CD8-positive, alpha-beta memory T cell (primary cell): ENCODE measurements at places on chromosomes 4 and X. TPM values are rescaled to one million over a fixed set of nuclear protein-coding genes. Genes with fewer than 3 reads are reported as not detected.

DNA sequence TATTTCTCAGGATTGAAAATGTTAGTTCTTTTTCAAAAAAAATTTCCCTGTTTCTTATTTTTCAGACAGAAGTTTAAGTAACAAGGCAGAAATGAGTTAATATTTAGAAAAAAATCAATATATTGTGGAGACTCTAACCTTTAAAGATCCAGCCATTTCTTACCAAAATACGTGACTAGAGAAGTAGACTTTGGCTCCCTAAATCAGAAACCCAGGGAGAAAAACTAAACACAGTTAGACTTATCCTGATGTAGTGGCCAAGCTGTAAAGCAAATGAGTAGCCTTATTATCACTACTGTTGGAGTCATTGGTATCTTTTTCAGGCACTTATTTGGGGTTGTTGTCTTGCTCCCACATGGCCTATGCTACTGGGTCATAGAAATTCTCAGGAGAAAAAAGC, 1556.4 kb upstream of the ADGRL3 start:
- no peak overlapping the region for H3K4me3 ChIP-seq
- H3K27ac ChIP-seq = no peak overlapping the region
- no peak for DNase-seq
- H3K27me3 ChIP-seq = no peaks in the 10 kb centered on the region
- no peaks in the 10 kb centered on the region for H3K36me3 ChIP-seq

DNA sequence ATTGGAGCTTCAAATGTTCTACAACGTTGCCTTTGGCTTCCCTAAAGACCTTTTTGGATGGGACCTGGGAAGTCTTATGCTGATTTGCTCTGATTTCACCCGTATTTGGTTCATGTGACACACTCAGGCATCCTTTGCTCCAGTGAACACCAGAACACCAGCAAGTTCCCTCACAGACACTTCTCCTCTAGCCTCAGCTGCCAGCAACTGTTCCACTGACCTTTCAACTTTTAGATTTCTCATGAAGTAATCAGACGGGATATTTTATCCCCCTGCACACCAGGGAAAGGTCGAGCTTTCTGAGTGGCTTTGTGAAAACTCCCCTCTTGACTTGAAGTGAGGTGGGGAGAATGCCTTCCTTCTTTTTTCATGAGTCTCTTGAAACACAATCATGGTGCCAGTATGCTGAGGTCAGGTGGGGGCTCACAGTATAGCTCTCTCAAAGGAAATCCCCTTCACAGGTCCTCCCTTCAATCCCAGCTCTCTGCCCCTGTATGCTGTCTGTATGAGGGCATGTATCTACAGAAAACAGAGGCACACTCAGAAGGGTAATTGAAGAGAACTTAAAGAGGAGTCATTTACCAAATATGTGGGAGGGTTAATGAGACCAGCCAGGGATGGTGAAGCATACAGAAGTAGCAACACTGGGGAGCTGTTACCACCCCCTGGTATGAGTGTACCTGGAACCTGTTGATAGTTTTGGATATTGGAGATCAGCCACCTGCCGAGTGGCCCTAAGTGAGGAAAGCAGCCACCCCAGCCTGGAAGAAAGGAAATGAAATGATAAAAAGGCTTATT, 62.7 kb downstream of the FGFBP1 start:
- H3K27me3 ChIP-seq = no peaks in the 10 kb centered on the region
- no peak for DNase-seq
- no peaks in the 10 kb centered on the region for H3K36me3 ChIP-seq

DNA sequence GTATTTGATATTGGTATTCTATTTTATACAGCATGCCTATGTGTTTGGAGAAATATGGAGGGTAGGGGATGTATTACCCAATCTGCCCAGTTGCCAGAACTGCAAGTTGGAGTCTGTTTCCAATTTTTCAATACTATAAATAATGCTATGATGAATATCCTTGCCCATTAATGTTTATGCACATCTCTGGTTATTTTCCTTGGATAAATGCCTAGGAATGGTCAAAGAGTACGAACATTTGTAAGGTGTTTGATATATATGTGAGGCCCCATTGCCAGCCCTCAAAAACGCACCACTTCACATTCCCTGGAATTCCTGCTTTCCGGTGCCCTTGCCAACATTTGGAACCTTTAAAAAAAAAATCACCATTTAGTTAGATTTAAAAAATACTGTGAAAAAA, 34.3 kb downstream of the CLDN34 start:
- no peak for DNase-seq
- H3K27ac ChIP-seq = no peak overlapping the region
- H3K36me3 ChIP-seq = no peaks in the 10 kb centered on the region
- no peaks in the 10 kb centered on the region for H3K27me3 ChIP-seq

- no peaks in the 10 kb centered on the region for H3K4me1 ChIP-seq
- peaks cover 95% of the 10 kb centered on the region for H3K36me3 ChIP-seq
- H3K4me3 ChIP-seq = no peak overlapping the region
- DNase-seq = no peak
- H3K27ac ChIP-seq = no peak overlapping the region
Observed at GRCh38 chr4:10083861-10084641, 32.5 kb downstream of the WDR1 start.

The POU3F4 gene
- not detected for total RNA-seq

The RNF150 gene
- not detected for total RNA-seq

DNA sequence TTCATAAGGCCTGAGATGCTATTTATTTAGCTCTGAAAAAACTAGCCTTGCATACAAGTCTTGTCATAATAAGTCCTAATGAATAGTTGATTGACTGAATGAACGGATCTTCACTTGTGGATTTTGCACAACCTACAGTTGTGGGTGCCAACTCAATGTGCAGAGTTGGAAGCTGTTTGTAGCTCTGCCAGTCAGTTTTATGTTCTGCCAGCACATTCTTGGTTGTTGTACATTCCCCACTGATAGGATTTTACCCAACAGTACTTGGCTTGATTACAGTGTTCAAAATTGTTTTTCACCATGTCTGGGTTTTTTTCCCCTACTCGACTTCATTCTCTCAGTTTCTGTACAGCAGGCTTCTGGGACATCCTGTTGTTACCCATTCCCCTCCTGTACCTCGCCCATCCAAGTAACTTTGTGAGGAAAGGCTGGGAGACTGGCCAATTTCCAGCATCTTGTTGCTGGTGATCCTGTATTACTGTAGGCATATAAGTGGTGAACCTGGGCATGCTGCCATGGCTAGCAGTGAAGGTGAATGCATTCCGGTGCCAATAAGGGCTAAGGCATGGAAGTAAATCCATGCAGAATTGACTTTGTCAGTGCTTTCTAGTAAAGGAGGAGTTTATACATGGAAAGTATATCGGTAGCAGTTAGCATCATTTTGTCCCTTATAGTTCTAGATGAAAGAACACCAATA, 22.8 kb downstream of the IL1RAPL1 start:
- H3K27ac ChIP-seq = no peak overlapping the region
- no peak overlapping the region for H3K4me3 ChIP-seq
- no peaks in the 10 kb centered on the region for H3K4me1 ChIP-seq
- no peak for DNase-seq
- H3K27me3 ChIP-seq = no peaks in the 10 kb centered on the region
- H3K36me3 ChIP-seq = no peaks in the 10 kb centered on the region

GRCh38 chr4:180423712-180424057, 1819.5 kb upstream of the TENM3 start:
- H3K4me1 ChIP-seq = no peaks in the 10 kb centered on the region
- no peak overlapping the region for H3K27ac ChIP-seq
- H3K27me3 ChIP-seq = no peaks in the 10 kb centered on the region
- DNase-seq = no peak
- no peaks in the 10 kb centered on the region for H3K36me3 ChIP-seq

DNA sequence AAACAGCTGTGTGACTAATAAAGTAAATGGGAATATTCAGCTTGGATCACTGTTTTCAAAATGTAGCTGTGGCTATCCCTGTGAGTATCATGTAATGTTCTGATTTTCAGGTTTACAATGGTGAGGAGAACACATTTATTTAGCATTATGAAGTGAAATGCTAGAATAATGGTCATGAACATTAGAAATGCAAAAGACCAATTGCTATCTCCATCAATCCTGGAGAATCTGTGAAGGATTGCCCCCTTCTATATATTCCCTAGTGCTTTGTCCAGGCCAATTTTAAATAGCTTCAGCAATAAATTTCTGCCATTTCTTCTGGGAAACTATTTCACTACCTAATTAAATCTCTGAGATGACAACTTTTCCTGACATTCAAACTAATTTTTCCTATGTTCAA, 1399.1 kb downstream of the PCDH19 start:
- no peak overlapping the region for H3K4me3 ChIP-seq
- H3K4me1 ChIP-seq = no peaks in the 10 kb centered on the region
- H3K36me3 ChIP-seq = no peaks in the 10 kb centered on the region
- DNase-seq = no peak
- no peaks in the 10 kb centered on the region for H3K27me3 ChIP-seq

The SYP gene
- 2.5 TPM for total RNA-seq

DNA sequence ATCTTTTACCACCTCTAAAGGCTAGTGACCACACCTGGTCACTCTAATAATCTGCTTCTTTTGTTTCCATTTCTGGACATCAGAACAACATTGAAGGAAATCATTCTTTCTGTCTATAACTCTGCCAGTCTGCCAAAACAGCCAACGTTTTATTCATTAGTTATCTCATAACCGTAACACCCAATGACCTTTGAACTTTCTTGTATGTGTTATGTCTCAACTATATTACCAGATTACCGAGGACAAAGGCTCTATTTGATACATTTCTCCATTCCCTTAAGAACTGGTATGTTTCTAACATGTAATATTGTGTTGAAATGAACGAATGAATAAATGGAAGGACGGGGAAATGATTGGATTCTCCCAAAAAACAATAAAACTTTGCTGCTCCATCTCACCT, 152.7 kb downstream of the GABRB1 start:
- no peak overlapping the region for H3K27ac ChIP-seq
- no peaks in the 10 kb centered on the region for H3K36me3 ChIP-seq
- no peaks in the 10 kb centered on the region for H3K27me3 ChIP-seq
- no peak overlapping the region for H3K4me3 ChIP-seq
- H3K4me1 ChIP-seq = no peaks in the 10 kb centered on the region
- no peak for DNase-seq

DNA sequence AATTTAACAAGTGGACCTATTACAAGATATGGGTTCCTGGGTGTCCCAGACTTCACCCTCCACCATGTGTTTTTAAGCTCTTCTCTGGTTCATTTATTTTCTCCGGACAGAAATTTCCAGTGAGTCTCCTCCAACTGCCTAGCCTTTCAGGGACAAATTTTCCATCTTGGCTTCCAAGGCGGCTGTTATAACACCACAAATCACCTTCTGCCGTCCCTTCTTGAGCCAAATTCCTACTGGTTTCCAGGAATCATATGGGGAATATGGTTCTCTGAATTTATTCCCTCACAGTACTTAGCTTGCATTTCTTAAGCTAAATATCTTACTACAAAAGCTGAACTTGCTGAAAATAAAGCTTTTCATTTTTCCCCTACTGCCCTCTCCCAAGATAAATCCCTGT, 18.8 kb downstream of the NEXMIF start:
- no peak overlapping the region for H3K27ac ChIP-seq
- no peaks in the 10 kb centered on the region for H3K27me3 ChIP-seq
- no peak overlapping the region for H3K4me3 ChIP-seq
